ENCODE measurements at places on chromosomes 16 and 17.
A peak's percentile ranks its signal among the peaks of the same experiment; 100 is the strongest.

- DNase-seq: no peak
Observed at GRCh38 chr17:59746849-59747445, 39.5 kb downstream of the VMP1 start.

DNA sequence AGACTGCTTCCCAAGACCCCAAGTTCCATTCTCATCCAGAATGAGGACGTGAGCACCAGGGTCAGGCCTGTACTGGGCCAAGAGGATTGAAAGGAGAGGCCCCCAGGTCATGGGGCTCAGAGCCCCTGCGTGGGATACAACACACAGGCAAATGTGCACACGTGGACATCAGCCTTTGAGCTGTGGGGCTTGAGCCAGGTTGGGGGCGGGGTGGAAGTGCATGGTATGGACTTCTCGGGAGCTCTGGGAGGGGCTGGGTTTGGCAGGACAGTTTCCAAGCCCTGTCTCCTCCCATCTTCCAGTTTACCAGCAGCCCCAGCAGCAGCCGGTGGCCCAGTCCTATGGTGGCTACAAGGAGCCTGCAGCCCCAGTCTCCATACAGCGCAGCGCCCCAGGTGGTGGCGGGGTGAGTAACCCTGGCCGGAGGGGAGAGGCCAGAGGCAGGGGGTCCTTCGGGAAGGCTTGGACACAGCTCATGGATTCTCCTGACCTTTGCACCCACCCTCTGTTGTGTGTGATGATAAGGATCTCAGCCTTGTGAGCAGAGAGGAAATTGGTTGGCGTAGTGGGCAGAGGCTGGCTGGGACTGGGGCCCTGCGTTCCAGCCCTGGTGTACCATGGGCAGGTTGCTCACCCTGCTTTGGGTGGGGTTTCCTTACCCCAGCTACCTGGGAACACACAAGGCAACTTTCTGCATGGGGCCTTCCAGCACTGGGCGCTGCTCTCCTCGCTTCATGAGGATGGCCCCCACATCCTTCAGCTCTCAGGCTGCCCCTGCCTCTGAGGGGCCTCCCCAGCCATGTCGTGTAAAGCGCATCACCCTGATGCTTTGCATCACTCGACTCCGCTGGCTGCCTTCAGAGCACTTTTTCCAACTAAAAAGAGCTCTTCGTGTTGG lies 10.4 kb upstream of the LASP1NB start:
- DNase-seq: peak; percentile 67

- DNase-seq: no peak
Observed at GRCh38 chr16:81263470-81264220, 25.2 kb downstream of the BCO1 start.

DNA sequence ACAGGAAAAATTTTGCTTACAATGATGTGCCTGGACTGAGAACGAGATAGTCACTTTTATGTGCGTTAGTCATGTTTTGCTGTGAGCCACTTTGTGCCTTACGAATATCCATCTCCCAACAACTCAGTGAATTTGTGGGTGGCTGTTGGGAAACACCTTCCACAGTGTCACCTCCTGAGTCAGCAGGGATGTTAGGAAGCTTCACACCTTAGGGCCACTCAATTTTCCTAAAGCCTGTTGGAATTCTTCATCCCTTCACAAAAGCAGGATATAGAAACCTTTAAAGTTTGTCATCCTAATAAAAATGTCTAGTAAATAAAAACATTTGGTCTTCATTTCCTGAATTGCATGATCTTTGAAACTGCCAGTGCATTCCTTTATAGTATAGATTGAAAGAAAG lies 4.3 kb upstream of the KRTAP3-1 start:
- DNase-seq: no peak

GRCh38 chr17:81386646-81387099 lies 8.6 kb upstream of the BAHCC1 start:
- no peak for DNase-seq

DNA sequence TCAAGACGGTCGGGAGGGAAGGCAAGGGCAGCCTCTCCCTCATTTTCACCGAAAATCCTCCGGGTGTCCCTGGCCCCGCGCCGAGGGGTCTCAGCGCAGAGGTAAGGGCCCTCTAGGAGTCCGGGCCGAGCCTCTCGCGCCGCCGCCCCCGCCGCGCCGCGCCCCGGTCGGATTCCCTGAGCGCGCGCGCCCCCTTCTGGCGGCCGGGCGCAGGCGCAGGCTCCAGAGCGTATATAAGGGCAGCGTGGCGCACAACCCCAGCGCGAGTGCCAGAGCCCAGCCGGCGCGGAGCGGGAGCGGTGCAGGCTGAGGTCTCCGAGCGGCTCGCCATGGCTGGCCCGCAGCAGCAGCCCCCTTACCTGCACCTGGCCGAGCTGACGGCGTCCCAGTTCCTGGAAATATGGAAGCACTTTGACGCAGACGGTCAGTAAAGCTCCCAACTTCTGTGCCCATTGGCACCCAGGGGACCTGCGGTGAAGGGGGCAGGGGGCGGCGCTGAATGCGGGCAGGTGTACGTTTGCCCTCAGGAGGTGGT lies at the start of gene CALB2:
TSS of gene CALB2 (plus strand) at position 260 of the 535 bp plus-strand sequence. CDS start at position 330, 70 bp downstream.
- peak; percentile 82 for DNase-seq

DNA sequence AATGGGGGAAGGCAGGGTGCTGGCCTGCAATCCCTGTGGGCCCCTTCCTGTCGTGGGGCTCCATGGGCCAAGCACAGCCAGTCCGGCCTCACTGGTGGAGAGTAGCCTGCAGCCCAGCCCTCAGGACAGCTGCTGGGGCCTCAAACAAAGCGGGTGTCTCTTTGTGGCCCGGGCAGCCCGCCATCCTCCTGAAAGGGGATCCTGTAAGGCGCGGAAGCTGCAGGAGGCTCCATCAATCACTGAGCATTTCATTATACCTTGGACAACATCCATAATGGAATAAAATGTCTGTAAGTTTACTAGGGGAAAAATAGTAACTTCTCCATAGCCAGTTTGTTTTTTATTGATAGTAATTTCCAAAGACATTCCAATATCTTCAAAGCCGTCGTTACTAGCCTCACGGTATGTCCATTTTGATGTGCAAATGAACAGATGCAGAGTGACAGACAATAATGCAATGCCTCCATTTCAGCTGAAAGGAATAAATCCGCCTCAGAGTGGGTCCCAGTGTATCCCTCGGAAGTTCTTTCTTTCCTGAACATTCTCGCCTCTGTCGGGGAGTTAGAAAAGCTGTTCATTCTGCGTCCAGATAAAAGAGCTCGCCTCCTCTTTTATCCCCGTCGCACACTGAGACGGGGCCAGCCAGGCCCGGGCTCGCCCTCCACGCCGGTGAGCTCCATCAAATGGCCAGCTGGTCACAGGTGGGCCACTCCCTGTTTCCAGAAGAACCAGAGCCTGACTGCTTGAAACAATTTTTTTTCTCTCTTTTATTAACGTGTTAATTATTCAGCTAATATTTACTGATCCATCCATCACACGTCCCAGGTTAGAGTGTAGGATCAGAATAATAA lies 14.4 kb downstream of the WSCD1 start:
- DNase-seq: no peak

DNA sequence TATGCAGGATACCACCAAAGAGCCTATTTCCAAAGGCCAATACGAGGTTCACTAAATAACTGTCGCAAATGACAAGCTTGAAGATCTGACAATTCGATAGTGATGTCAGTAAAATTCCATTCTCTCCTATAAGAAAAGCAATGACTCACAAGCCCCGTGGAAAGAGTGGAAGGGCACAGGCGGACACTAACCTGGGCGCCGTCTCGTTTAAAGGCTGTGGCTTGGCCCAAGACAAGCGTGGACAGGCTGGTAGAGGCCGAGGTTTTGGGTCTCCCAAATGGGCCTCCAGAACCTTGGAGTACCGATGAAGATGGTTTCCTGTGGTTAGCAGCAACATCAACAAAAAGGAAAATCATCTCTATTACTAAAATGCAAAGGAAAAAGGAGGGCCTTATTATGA lies 16.5 kb upstream of the SLC38A8 start:
- DNase-seq: no peak

DNA sequence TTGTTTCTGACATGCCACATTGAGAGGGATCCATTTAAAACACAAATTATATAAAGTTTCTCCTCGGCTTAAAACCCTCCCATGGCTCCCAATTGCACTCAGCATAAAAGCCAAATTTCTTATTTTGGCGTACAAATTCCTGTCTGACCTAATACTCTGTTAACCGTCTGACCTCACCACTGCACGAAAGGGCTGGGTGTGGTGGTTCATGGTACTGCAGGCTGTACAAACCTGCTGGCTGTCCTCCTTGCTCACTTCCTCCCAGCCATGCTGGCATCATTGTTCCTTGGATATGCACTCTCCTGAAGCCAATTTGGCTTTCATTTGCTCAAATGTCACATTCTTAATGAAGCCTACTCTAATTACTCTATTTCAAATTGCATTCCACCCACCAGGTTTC lies 301.6 kb upstream of the C16orf82 start:
- DNase-seq: peak; percentile 7

DNA sequence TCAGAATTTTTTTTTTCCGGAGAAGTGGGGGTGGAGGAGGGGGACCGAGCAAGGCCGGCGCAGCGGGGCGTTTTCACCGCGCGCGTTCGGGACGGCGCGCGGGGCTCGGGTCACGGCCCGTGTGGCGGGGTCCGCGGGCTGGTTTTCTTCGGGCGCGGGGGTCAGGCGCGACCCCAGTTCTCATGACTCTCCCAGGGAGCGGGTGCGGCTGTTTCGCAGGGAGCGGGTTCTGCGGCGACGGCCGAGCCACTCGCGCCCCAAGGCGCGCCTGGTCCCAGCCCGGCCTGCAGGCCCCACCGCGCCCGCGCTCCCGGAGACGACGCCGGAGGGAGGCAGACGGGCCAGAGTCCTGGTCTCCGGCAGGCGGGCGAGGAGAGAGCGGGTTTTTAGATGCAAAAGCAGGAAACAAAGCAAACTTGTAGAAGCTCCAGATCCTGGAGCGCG lies 1.0 kb downstream of the BAHCC1 start:
- no peak for DNase-seq

- DNase-seq: peak; percentile 80
Observed at GRCh38 chr17:50428831-50429424, 2.9 kb downstream of the ACSF2 start.

DNA sequence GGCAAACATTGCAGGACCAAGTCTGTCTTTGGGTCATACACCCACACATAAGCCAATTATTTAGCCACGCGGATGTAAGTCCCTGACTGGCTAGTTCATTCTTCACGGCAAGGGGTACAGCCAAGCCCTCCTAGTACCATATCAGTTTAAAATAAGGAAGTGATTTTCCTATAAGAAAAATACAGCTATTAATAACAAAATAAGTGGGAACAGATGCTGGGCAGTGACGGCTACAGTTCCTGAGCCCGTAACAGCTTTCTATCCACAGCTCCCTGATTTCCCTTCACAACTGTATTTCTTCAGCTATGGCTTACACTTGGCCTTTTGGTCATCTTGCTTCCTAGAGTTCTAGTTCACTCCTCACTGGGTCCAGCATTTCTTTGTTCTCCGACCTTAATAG lies 542.4 kb upstream of the C16orf82 start:
- no peak for DNase-seq

- peak; percentile 30 for DNase-seq
Observed at GRCh38 chr17:48228720-48229119, 121.2 kb downstream of the SNX11 start.

DNA sequence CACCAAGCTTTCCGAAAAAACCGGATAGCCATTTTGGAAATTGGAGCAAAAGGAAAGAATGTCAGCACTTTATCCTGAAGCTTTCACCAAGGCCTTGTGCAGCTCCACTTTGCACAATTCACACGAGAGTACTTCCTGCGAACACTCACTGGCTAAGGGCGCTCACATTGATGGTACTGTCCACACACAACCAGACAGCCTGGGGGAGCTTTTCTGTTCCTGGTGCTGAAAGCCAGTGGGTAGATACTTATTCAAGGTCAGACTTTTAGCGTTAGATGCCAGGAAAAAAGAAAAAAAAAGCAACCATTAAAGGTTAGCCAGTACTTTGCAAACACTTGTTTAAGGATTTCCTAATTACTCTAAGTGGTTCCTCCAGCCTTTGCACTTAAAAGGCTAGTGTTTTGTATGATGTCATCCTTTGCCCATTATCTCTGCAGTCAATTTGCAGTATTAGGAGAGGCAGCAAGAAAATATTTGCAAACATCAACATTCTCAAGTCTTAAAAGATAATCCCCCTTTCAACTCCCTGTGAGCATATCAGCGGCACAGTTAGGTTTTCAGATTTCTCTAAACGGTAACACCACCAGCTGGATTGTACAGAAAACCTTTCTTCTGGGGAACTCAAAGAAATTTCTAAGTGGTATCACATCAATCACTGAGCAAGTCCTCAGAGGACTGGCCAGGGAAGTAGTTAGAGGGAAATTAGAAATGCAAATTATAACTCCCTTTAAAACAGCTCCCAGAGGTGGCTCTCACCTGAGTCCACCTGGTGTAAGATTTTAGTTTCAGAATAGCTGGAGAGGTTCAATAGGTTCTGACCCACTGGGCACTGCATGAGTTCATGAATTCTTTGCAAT lies 243.4 kb upstream of the IRX5 start:
- peak; percentile 21 for DNase-seq

- peak; percentile 88 for DNase-seq
Observed at GRCh38 chr16:84266451-84266850, 26.6 kb upstream of the KCNG4 start.

DNA sequence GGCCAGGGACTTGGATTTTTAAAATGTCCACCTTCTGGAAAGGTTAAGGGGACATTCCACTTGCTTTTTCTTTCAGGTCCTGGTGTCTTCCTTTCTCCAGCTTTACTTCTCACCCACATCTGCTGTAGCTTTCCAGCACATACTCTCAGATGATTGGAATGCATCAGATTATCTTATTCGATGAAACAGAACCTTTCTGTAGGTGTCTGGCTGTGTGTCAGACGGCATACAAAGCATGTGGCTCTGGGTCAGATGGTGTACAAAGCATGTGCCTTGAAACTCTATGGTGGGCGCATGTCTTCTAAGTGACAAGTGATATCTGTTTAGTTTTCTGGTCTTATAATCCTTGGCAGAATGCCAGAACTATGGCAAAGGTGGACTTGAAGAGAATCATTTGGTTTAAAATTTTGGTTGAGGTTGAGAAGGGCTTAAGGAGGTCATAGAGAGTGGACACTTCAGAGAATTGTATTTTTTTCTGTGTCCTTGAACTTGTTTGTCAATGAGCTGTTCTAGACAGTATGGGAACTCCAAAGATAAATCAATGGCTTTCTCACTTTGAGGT lies 125.3 kb downstream of the FTO start:
- DNase-seq: no peak

- no peak for DNase-seq
Observed at GRCh38 chr16:58670177-58670576, 14.4 kb downstream of the SLC38A7 start.

- DNase-seq: peak; percentile 60
Observed at GRCh38 chr17:49003557-49004511, 6.6 kb downstream of the IGF2BP1 start.

GRCh38 chr17:77328823-77329740 lies 188.3 kb downstream of the SEC14L1 start:
- no peak for DNase-seq

DNA sequence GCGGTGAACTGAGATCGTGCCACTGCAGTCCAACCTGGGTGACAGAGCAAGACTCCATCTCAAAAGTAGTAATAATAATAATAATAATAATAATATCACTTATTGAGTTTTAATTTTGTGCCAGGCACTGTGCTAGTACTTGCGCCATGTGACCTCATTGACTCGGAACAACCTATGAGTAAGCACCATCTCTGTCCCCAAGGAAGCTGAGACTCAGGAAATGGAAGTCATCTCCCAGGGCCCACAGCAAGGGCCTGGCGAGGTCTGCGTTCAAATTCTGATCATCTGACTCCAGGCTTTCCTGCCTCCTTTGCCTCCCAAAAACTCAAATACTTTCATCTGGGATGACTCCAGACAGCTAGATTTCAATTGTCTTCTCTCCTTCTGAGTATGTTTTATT lies 162.9 kb downstream of the SEC14L1 start:
- no peak for DNase-seq
